ENCODE measurements at places on chromosomes 3 and 15. TPM values are rescaled to one million over a fixed set of nuclear protein-coding genes. Genes with fewer than 3 reads are reported as not detected.

DNA sequence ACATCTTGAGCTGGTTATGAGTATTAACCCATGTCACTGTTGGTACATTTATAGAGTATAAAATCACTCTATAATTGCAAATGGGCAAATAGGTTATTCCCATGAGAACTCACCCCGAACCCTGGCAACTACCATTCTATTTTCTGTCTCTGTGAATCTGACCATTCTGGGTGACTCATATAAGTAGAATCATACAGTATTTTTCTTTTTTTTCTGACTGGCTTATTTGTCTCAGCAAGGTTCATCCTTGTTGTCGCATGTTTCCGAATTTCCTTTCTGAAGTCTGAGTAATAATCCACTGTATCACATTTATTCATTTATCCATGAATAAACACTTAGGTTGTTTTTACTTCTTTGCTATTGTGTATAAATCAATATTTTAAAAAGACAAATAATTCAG lies 59.9 kb upstream of the CHRM5 start:
- no peak for DNase-seq

CIB2 gene
- polyA plus RNA-seq: 2.7 TPM

SLC6A11 gene
- polyA plus RNA-seq: not detected

- DNase-seq: no peak
Measured at GRCh38 chr15:48059791-48060190, 61.0 kb upstream of the SLC24A5 start.

C2CD4A gene
- polyA plus RNA-seq: not detected

- DNase-seq: peak; percentile 36
Measured at GRCh38 chr15:70974004-70974832, 81.6 kb downstream of the LRRC49 start.
